ENCODE measurements at places on chromosomes 13 and 19. TPM values are rescaled to one million over a fixed set of nuclear protein-coding genes. Genes with fewer than 3 reads are reported as not detected.

The F10 gene
- 0.82 TPM for total RNA-seq

The SAE1 gene
- 96.2 TPM for total RNA-seq

The DCT gene
- total RNA-seq = 0.41 TPM

The CAPN12 gene
- total RNA-seq = under 0.01 TPM

The ZNF154 gene
- 33.0 TPM for total RNA-seq

The IL12RB1 gene
- total RNA-seq = 0.41 TPM

The CYP4F12 gene
- 0.41 TPM for total RNA-seq

The TMEM221 gene
- total RNA-seq = 0.82 TPM

The F7 gene
- total RNA-seq = 0.82 TPM

The DDX39A gene
- 29.8 TPM for total RNA-seq

The ZNF235 gene
- total RNA-seq = 16.3 TPM

The CFAP97D2 gene
- not detected for total RNA-seq

The DACH1 gene
- total RNA-seq = 14.7 TPM

The PCSK4 gene
- total RNA-seq = 3.7 TPM

The GYS1 gene
- 12.6 TPM for total RNA-seq

The EIF3K gene
- 120 TPM for total RNA-seq

The NXNL1 gene
- total RNA-seq = not detected

The RFPL4A gene
- not detected for total RNA-seq

The TIMM44 gene
- total RNA-seq = 26.9 TPM

The RFPL4AL1 gene
- total RNA-seq = not detected

The OR4F17 gene
- not detected for total RNA-seq

The ATXN8OS gene
- 1.6 TPM for total RNA-seq

The LGALS14 gene
- not detected for total RNA-seq

The ZFR2 gene
- 4.1 TPM for total RNA-seq

The ZNF296 gene
- under 0.01 TPM for total RNA-seq

The CTXN1 gene
- total RNA-seq = 9.4 TPM

The GTF2F1 gene
- 51.0 TPM for total RNA-seq

The SLC27A5 gene
- 6.9 TPM for total RNA-seq

The ADGRE2 gene
- under 0.01 TPM for total RNA-seq

The NLRP9 gene
- total RNA-seq = not detected

The RFX1 gene
- total RNA-seq = 1.2 TPM

The ZNF100 gene
- total RNA-seq = 13.0 TPM

The ADGRE1 gene
- total RNA-seq = not detected

The SPIB gene
- under 0.01 TPM for total RNA-seq

The ARHGAP35 gene
- 73.4 TPM for total RNA-seq

The ATP4A gene
- not detected for total RNA-seq

The CRB3 gene
- 0.41 TPM for total RNA-seq

Data from frontal cortex (tissue), 4 donors.